H7 (cell line): ENCODE measurements at places on chromosomes 6 and 20. TPM values are rescaled to one million over a fixed set of nuclear protein-coding genes. Genes with fewer than 3 reads are reported as not detected.

Gene MYT1
- 0.69 and 2.1 TPM in 2 replicates for total RNA-seq

Gene MUC22
- total RNA-seq, result not detected in 2 replicates

Gene RGS17
- total RNA-seq, result 3.8 and 4.8 TPM in 2 replicates

Gene ZNF512B
- total RNA-seq, result 13.3 and 15.5 TPM in 2 replicates

Gene C20orf202
- 0.26 TPM in 1 of 2 replicates, not detected in the other for total RNA-seq

Gene TRIM10
- not detected in 2 replicates for total RNA-seq

Gene CBLN4
- total RNA-seq, result not detected in 2 replicates

Gene FUCA2
- total RNA-seq, result 52.6 and 54.0 TPM in 2 replicates

Gene OR12D3
- total RNA-seq, result not detected in 2 replicates

Gene NDUFAF4
- 75.4 and 90.7 TPM in 2 replicates for total RNA-seq

Gene HEY2
- total RNA-seq, result 19.3 and 30.4 TPM in 2 replicates

Gene HDGFL1
- 0.07 TPM in 1 of 2 replicates, not detected in the other for total RNA-seq

Gene OR2H2
- total RNA-seq, result not detected in 2 replicates

Gene PAK5
- 0.03 and 0.22 TPM in 2 replicates for total RNA-seq

Gene TFAP2C
- 23.6 and 38.4 TPM in 2 replicates for total RNA-seq

Gene CTAGE9
- total RNA-seq, result not detected in 2 replicates

Gene RAD21L1
- total RNA-seq, result not detected in 2 replicates

Gene DLK2
- 0.33 and 0.42 TPM in 2 replicates for total RNA-seq

Gene DEFB121
- not detected in 2 replicates for total RNA-seq

Gene ASIP
- not detected in 2 replicates for total RNA-seq

Gene CDH4
- 3.9 and 6.1 TPM in 2 replicates for total RNA-seq
